Activated CD8-positive, alpha-beta T cell treated with anti-CD3 and anti-CD28 coated beads, Interleukin-2, amount 10 ng/mL, durations not matched to agents 7 days and 5 days (primary cell): ENCODE measurements at places on chromosomes 2 and 18. TPM values are rescaled to one million over a fixed set of nuclear protein-coding genes. Genes with fewer than 3 reads are reported as not detected.
A peak's percentile ranks its signal among the peaks of the same experiment; 100 is the strongest.

The ST8SIA3 gene
- not detected for total RNA-seq

The LRATD1 gene
- not detected for total RNA-seq

The TMEM87B gene
- total RNA-seq, result 19.9 TPM

The MC5R gene
- not detected for total RNA-seq

The CAPN14 gene
- not detected for total RNA-seq

The SERPINB4 gene
- total RNA-seq, result not detected

The DTNA gene
- not detected for total RNA-seq

The MYO7B gene
- total RNA-seq, result 1.2 TPM

The CCDC68 gene
- not detected for total RNA-seq

DNA sequence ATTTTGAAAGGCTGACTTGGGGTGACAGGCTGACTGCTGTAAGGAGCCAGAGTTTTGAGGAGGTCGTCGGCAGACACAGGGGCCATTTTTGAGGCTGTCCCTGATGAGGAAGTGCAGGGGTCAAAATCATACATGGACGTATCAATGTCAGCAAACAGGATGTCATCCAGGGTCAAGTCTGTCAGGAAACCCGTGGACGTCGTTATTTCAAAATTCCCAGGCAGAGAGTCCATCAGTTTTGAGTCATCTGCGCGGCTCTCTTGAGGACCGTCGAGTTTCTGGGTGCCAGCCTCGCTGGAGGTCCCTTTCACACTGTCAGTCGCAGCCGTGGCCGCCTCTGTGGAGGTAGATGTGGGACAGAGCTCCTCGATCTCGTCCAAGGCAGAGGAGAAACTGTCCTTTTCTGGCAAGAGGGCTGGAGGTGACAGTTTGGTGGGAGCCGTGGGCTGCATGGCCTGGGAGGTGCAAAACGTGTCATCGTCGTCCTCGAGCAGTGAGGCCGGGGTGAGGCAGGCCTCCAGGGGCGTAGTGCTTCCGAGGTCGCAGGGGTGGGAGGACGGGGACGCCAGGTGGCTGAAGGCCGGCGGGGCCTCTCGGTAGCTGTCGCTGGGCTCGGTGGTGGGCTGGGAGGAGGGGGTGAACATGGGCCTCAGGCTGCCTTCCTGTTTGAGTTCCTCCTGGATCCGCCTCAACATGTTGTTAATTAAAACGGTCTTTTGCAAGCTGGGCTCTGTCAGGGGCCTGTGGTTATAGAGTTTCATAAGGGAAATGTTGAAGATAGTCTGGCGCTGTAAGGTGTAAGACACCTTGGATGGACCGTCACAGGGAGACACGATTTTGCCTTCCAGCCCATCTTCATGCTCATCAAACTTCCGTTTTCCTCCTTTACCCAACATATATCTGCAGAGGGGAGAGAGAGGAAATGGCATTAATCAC lies 17.5 kb downstream of the SERTAD2 start:
- DNase-seq, result peak; percentile 49
- peaks cover 37% of the 10 kb centered on the region for H3K36me3 ChIP-seq
- peak overlapping the region; percentile 41 for H3K4me3 ChIP-seq
- H3K27me3 ChIP-seq, result no peaks in the 10 kb centered on the region

DNA sequence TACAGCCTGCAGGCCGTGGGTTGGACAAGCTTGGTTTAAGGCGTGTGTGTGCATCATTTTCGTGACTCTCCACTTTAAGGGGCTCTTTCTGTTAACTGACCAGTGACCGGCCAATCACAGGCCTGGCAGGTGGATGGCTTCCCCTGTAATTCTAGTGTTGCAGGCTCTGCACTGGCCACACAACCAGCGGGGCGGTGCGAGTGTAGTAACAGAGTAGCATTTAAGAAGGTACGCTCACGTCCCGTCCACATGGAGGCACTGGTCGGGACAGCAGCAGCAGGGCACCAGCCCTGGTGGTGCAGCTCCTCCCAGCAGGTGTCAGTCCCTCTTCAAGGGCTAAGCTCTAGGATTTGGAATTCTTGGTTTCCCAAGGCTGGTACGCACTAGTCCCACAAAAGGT lies 8.0 kb upstream of the ANO7 start:
- H3K36me3 ChIP-seq, result peaks cover 26% of the 10 kb centered on the region
- H3K4me3 ChIP-seq, result no peak overlapping the region
- H3K4me1 ChIP-seq, result no peaks in the 10 kb centered on the region
- no peak for DNase-seq

DNA sequence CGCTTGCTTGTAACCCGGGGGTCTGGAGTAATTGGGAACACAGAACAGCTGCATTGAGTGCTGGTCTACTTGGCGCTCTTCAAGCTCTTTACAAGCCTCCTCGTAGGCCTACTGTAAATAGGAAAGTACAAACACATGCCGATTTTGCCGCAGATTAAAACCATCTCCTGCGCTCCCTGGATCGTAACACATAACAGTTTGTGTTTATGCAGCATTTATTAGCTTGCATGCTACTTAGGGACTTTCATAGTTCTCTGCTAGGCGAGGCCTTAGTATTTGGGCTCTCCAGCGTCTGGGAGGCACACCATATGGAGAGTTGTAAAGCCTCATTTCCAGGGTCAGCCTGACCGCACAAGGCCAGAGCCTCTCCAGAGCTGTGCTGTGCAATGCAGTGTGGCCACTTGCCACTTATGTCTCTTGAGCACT lies 84.0 kb upstream of the HAAO start:
- no peak for DNase-seq
- H3K27me3 ChIP-seq, result no peaks in the 10 kb centered on the region
- no peak overlapping the region for H3K4me3 ChIP-seq

- no peaks in the 10 kb centered on the region for H3K27me3 ChIP-seq
- no peak for DNase-seq
- no peaks in the 10 kb centered on the region for H3K36me3 ChIP-seq
These were observed 38.2 kb downstream of the TFCP2L1 start for GRCh38 chr2:121246704-121247255.

- H3K36me3 ChIP-seq, result no peaks in the 10 kb centered on the region
- no peak overlapping the region for H3K27ac ChIP-seq
- no peak for DNase-seq
- peaks cover 2% of the 10 kb centered on the region for H3K4me1 ChIP-seq
- H3K4me3 ChIP-seq, result no peak overlapping the region
- no peaks in the 10 kb centered on the region for H3K27me3 ChIP-seq
These were observed 471.5 kb downstream of the EPHA4 start for GRCh38 chr2:221100467-221101089.

DNA sequence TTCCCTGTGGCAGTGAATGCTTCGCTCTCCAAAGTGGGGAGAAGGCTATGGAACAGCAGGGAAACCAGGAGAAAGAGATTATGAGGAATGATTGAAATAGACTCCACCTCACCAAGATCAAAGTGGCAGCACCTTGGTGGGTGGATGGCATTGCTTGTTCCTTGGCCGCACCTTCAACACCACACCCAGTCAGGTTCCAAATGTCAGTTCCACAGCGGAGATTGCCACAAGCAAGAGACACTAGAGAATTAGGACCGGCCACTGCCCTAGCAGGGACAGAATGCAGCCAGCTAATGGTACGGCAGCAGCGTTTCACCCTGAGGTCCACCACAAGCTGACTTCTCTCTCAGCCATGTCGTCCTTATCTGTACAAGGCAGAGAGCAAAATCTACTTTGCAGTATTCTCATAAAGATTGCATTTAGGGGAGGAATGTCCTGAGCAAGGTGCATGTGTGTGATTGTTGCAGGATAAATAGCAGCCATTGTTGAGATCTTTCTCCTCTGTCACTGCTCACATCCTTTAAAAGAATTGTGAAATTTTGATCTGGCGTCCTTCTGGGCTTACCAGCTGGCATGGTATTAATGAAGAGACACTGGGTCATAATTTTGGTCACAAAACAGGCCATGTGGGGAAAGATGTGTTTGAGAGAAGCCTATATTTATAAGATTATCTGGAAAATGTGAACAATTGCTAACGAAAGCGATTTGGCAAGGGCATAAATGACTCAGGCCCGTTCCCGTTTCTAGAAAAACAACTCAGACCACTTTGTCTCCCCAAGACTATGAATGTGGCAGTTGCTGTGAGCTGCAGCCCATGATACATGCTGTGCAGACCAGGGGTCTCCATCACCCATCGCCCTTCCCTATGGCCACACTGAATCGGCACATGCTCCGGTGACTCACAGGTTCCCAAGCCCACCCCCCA lies 228.6 kb upstream of the ID2 start:
- H3K27me3 ChIP-seq, result peaks cover 6% of the 10 kb centered on the region
- no peak for DNase-seq
- H3K27ac ChIP-seq, result no peak overlapping the region
- H3K36me3 ChIP-seq, result peaks cover 16% of the 10 kb centered on the region
- H3K4me3 ChIP-seq, result no peak overlapping the region

DNA sequence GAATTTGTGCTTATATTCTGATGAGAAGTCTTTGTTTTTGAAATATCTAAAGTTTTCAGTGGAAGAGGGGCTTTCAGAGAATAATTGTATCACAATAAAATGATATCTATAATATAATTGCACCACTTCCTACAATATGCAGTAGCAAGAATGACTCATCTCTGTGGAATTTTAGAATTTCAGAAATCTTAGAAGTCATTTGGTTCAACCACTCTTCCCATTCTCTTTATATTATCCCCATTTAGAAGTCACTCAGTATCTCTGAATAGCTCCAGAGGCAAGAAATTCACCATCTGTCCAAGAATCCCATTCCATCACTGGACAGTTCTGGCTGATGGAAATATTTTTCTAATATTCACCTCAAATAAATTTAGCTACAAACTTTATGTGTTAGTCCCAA lies 59.3 kb upstream of the CCDC68 start:
- no peak for DNase-seq
- H3K27me3 ChIP-seq, result peaks cover 3% of the 10 kb centered on the region
- H3K27ac ChIP-seq, result no peak overlapping the region
- H3K36me3 ChIP-seq, result no peaks in the 10 kb centered on the region
- H3K4me3 ChIP-seq, result no peak overlapping the region

GRCh38 chr2:48954311-48954710 lies 198.8 kb upstream of the LHCGR start:
- H3K4me1 ChIP-seq, result no peaks in the 10 kb centered on the region
- no peak overlapping the region for H3K4me3 ChIP-seq
- H3K27me3 ChIP-seq, result no peaks in the 10 kb centered on the region
- H3K36me3 ChIP-seq, result no peaks in the 10 kb centered on the region

GRCh38 chr18:11500153-11501122 lies 109.0 kb upstream of the SLC35G4 start:
- peaks cover 3% of the 10 kb centered on the region for H3K27me3 ChIP-seq
- DNase-seq, result no peak
- H3K36me3 ChIP-seq, result no peaks in the 10 kb centered on the region
- H3K4me1 ChIP-seq, result no peaks in the 10 kb centered on the region
- no peak overlapping the region for H3K4me3 ChIP-seq
